ENCODE measurements at places on chromosomes 2 and 18.
A peak's percentile ranks its signal among the peaks of the same experiment; 100 is the strongest.

DNA sequence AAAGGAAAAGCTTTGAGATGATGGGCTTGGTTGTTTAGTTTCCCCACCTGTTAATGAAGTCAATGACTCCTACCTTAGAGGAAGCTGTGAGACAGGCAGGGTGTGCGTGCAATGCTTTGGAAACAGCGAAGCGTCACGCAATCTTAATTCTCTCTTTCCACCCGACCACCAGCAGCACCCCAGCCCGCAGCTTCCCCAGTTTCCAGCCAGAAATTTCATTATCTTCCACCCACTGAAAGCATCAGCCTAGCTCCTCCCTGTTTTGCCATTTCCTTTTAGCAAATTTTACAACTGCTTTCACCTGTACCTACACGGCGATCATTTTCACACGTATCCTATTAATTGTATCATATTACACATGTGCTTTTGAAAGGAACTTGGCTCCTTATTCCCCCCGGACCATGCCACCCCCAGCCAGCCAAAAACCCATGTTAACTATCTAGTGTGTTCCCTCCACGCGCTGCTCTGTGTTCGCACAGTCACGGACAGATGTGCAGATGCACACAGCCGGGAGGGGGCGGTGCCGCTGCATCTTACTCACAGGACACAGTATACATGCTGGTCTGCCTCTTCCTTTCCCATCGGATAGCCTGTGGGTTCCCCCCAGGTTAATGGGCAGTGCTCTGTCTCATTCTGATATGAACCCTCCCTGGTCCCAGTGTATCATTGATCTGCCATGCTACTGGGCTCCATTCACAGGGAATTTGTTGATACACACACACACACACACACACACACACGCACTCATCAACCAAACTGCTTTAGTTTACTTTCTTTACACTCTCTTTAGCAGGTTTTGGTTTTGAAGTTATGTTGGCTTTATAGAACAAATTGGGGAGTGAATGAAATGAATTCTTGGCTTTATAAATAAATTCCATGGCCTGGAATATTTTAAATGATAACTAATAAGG lies 22.4 kb downstream of the CYP27C1 start:
- peak; percentile 64 for DNase-seq

DNA sequence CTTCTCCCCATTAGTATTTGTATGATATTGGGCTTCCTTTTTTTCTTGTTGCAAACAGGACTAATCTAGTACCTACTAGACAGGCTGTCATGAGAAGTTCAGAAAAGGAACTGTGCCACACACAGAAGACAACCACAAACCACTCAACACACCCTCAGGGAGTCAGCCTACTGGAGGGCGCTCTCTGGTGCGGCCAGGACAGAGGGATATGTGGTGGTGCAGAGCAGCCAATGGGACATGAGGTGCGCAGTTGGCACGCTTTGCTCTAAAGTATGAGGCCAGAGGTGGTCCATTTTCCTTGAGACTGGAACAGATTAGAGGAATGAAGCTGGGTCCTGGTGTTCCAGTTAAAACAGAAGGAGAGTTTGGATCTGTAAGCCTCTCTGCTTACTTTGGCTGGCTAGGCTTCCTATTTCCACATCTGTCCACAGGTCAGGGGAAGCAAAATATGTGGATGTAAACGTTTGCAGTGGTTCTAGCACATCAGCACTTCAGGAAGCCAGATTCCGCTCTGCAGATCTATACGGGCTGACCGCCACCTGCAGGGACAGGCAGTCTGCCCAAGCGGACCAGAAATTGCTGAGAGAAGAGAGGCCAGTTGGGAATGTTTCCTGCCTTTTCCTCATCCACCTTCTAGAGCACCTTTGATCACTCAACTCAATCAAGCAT lies 114.1 kb downstream of the GFPT1 start:
- no peak for DNase-seq

DNA sequence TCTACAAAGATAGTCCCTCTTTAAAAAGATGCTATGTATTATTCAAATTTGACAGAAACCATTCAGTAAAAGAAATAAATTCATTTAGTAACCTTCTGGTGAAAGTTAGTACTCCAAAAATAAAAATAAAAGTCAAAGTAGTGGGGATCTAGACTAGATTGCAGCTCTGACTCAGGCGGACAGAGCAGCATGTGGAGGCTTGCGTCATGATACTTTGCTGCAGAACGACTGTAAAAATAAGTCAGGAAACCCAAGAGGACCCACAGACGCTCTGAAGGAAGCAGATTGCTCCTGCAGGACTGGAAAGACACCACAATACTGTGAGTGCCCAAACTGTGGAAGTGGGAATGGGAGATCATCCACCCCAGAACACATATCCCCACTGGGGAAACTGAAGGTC lies 301.9 kb downstream of the RIT2 start:
- DNase-seq: no peak

DNA sequence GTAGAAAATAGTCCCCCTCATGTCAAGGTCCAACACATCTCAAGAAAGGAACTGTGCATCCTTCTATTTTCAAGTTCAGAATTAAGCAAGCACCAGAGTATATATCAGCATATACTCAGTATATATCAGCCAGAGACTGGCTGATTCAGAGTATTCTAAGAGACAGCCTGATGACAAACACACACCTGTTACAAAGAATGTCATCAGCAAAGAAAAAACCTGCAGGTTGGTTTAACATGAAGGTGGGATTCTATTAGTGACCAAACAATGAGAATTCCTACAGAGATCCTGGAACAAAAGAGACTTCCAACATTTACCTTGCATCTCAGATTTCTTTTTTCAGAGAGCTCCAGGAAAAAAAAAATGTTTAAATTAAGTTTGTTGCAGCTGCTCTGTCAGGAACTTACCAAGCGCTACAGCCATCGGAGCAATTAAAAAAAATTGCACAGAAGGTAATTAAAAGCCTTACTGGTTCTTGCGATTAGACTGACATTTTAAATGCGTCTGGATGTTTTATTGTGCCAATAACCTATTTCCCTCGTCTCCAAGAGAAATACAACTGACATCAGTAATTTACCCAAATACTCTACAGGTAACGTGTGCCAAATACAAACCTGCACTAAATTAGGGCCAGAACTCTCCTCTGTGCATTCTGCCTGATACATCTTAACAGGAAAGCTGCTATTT lies 218.1 kb downstream of the HNMT start:
- no peak for DNase-seq

GRCh38 chr2:167334146-167334742 lies 446.0 kb downstream of the XIRP2 start:
- DNase-seq: no peak

GRCh38 chr2:231523451-231524285 lies 6.6 kb downstream of the NMUR1 start:
- DNase-seq: no peak

DNA sequence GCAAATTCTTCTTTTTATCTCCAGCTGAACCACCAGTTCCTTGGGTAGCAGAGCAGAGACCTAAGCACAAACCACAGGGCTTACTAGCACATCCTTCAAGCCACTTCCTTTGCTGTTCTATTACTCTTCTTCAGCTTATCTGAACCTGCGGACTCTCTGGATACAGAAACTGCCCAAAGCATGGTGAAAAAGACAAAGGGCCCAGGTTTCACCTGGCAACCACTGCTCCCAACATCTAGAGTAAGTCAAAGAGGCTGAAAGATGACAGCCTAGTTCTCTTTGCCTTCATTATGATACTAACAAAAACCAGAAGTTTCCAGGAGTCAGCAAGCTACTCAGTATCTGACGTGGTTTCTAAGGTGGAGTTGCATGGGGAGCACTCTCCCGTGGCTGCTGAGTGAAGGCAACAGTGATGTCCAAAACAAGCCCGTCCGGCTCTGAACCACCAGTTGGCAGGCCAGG lies 43.4 kb downstream of the KANSL3 start:
- no peak for DNase-seq

- no peak for DNase-seq
These were observed 58.4 kb downstream of the ALPK2 start for GRCh38 chr18:58570360-58571064.

DNA sequence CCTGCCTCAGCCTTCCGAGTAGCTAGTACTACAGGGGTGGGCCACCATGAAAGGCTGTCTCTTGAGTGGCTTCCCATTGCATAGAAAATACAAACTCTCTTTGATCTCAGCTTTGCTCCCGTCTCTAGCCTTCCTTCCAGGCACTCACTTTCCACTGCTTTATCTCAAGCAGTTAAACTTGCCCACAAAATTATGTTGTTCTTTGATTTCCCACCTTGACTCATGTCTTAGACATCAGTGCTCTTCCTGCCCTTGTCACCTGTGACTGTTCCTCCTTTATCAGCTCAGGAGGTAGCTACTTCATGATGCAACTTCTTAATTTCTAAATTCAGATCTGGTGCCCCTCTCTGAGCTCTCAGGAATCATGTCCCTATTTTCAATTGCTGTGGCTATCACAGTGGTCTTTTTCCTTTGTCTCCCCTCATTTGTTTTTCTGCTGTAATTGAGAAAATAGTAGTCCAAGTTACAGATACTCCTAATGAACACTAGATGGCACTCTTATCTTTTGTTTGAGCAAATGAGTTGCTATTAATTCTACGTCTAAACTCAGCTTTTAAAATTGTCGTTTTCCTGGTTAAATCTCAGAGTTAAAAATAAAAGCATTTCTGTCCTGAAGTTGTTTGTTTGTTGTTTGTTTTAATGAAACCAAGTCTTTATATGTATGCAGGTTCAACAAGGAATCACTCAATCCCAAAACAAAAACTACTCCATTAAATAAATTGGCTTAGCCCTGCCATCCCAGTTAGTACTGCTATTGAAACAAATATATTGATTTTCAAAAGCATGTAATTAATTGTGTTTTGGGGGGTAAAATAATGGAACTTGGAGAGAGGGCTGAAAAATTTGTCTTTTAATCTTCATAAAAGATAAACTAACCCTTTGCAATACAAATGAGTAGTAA lies 46.9 kb upstream of the GREB1L start:
- peak; percentile 38 for DNase-seq

GRCh38 chr2:26464390-26465265 lies 13.3 kb downstream of the OTOF start:
- no peak for DNase-seq

DNA sequence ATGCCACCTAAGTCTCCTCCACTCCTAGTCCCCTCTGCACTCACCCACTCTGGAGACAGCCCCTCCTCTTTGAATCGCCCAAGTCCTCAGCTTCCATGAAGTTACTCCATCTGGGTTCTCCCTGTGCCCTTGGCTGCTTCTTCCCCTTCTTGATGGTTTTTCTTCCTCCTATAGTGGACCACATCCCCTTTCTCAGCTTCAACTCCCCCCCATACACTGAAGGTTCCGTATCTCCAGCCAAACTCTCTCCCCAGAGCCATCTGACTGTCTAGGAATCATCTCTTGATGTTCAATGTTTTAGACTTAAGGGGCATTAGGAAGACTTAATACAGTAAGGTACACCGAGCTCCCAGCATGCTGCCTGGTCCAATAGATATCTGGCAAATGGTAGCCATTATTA lies 39.6 kb downstream of the EMX1 start:
- no peak for DNase-seq

- peak; percentile 3 for DNase-seq
These were observed 3.0 kb downstream of the PDE11A start for GRCh38 chr2:178069551-178069950.

DNA sequence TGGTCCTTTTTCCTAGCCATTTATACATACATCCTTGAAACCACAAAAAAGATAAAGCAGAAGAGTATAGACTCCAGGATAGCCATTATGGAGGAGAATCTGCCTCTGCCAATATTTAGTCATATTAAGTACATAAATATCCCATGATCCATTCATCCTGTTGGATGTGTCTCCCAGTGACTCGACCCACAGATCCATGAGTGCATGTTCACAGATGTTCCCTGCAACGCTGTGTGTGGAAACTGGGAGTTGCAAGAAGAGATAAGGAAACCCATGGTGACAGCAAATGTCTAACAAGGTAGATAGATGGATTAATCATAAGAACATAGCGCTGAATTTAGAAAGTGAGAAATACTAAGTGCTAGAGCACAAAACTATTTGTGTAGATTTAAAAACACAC lies 34.5 kb downstream of the STK39 start:
- DNase-seq: peak; percentile 65

- no peak for DNase-seq
These were observed 8.3 kb downstream of the SATB2 start for GRCh38 chr2:199449455-199449854.

DNA sequence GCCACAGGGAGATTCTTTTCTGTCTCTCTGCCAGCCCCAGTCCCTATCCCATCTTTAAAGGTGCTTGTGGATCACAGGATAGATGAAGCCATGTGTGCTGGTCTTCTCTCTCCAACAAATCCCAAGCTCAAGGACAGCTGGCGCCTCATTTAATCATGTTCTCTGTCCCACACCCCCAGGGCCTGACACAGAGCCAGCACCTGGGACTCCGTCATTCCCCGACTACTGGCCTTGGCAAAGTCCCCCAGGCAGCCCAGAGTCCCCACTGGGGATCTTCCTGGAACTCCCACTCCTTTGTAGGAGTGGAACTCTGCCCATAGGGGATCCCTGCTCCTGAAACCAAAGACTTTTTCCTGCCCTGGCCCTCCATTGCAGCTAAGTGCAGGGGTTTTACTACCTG lies 60.8 kb downstream of the MTHFD2 start:
- DNase-seq: no peak

- DNase-seq: peak; percentile 37
These were observed 1.6 kb downstream of the ST8SIA3 start for GRCh38 chr18:57353940-57354461.

GRCh38 chr18:62187543-62188510 lies 772 bp downstream of the RELCH start:
- DNase-seq: peak; percentile 11

GRCh38 chr2:160510617-160511016 lies 17.0 kb upstream of the RBMS1 start:
- peak; percentile 44 for DNase-seq

GRCh38 chr2:25169073-25169470 lies 692 bp upstream of the POMC start:
- DNase-seq: no peak

GRCh38 chr2:199490049-199490448 lies 32.3 kb upstream of the SATB2 start:
- DNase-seq: no peak

GRCh38 chr2:1632002-1632348 lies 112.3 kb downstream of the PXDN start:
- peak; percentile 58 for DNase-seq

DNA sequence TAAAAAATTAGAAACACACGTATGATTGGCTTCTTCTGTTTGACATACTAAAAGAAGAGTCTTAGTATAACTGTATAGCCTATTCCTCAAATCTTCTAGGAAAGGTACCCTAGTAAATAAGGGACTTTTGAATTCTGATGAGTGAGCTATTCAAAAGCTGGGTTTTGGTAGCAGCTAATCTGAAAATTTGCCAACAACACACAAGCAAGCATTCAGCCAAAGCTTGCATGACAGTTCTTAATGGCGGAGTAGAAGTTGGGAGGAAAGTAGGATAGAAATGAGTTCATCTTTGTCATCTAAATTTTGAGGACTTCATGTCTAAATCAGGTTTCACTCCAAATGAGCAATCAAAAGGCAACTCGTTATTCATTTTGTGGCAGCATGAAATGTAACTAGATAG lies 813.0 kb downstream of the MBD2 start:
- no peak for DNase-seq

DNA sequence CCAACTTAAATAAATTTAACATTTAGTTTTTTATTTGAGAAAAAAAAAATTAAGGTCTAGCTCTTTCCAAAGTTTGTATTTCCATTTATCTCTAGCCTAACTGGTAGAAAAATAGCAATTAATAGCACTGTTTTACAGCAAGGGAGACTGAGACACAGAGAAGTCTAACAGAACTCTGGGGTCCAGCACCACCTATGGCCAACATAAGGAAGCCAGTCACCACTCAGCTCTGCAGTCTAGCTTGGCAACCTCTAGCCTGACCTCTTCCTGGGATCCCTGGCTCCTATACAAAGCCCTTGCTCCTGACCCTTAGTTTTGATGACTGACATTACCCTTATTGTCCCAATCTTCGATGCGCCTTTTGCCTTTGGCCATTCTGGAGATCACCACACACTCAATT lies 114.1 kb upstream of the TLK1 start:
- no peak for DNase-seq
